SK-N-SH (cell line): ENCODE measurements at places on chromosomes 7 and 10.
A peak's percentile ranks its signal among the peaks of the same experiment; 100 is the strongest.

GRCh38 chr10:109432281-109432680 is 491.0 kb downstream of the XPNPEP1 start:
- DNase-seq, result no peak

DNA sequence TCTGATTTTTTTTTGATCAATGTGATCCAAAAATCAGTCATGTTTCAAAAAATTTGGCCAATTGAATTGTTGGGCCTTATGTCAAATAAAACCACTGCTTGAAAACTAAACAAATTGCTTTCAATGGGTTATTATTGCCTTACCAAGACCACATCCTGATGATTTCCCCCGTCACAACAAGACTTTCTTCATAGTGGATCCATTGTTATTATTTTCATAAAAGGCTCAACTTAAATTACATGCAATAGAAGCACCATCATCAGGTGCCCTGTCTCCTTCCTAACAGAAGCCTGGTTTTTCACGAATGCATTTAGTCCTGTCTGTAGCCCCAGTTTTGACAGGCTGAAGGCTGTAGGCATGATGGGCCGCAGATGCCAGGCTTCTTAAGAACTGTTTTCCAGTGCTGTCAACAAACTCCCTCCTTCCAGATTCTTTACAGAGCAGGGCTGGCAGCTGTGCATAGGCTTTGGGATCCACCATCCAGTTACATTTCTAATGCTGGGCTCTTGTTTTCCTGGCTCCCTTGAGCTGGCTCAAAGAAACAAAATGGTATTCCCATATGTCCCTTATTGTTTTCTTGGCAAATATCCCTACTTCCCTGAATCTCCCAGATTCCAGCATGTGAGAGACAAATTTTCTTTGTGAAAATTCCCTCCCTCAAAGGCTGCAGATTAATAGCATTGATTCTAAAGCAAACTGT is 302.0 kb downstream of the TWIST1 start:
- no peak for DNase-seq

GRCh38 chr10:118046395-118047156 is at the start of gene RAB11FIP2:
Gene RAB11FIP2 (minus strand): TSS chr10:118046941. CDS start chr10:118046163, 778 bp downstream.
- peak; percentile 97 for DNase-seq

DNA sequence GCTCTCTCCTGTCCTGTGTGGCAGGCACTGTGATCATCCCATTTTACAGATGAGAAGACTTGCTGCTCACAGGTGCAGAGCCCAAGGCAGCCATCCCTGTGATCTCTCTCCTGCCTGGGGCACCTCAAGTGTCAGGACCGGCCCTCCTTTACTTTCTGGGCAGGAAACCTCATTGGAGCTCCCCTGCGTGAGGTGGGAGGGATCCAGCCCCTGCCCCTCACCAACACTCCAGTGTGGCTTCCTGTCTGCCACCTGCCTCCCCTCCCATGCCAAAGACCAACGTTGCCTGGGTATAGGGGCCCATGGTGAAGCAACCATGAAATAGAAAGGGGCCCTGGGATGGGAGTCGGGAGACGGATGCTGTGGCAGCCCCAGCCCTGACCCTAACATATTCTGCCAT is 91.2 kb upstream of the MYL10 start:
- DNase-seq, result no peak

- DNase-seq, result no peak
Measured at GRCh38 chr10:101668566-101668965, 26.4 kb downstream of the FBXW4 start.

GRCh38 chr10:124138883-124139348 is 45.5 kb upstream of the CHST15 start:
- DNase-seq, result no peak

DNA sequence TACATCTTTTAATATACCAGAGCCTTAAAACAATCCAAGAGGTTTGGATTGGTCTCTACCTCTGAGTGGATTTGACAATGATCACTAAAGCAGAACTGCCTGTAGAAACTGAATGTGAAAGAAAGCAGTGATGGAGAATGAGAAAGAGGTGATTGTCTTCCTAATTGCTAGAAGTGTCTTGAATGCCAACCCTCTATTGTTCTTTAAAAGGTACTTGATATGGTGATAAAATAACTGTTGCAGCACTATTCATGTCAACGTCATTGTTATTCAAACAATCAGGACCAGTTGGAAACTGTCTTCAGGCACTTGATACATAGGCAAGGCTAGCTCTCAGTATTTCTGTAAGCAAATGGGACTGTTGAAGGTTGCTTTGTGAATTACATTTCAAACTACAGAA is 47.9 kb upstream of the ITPRID1 start:
- DNase-seq, result no peak
